SHP77 treated with DMSO at 0.1 percent for 48 hours (cell line): ENCODE measurements at places on chromosomes 6 and 20.

DNA sequence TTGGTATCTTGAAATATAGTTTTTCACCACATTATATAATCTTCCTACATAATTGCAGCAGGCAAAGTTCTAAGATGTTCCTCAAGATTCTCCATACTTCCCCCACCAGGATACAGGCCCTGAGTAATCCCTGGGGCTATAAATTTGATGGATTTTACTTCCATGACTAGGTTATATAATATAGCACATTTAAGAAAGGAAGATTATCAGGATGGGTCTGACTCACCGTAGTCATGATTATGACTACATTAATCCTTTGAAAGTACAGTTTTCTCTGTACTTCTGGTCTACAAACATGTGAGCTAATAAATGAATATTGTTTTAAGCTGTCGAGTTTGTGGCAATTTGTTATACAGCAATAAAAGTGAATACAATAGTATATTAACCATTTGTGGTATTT, 122.5 kb downstream of the MACROD2 start:
- no peak for DNase-seq

- DNase-seq: peak; percentile 56
Measured at GRCh38 chr20:49216991-49217578, 2.1 kb upstream of the DDX27 start.

DNA sequence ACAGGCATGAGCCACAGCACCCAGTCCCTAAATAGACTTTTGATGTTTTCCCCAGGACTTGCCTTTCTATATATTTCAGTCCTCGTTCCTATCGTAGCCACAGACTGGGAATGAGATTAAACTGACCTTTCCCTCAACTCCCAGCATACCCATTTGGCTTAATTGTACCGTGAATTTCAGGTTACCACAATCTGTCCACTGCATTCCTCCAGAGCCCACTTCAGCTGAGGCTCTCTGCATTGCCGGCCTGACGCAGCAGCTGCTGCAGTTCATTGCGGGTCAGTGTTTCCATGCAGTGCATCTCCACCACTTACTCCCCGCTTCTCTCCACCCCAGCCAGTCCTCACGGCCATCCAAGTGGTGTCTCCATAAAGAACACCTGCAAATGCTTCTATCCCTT, 103.1 kb upstream of the RIN2 start:
- no peak for DNase-seq

DNA sequence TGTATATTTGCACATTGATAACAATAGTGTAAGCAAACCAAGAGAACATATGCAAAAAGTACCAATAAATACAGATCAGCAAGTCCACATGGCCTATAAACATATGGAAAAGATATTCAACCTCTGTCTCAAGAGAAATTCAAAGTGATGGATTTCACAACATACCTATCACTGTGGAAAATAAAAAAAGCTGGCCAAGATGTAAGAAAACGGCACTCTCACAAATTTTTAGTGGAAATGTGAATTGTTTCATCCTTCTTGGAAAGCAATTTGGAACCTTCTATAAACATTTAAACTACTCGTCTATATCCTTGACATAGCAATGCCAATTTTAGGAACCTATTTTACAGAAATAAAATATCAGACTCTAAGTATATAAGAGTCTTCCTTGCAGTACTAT, 559.8 kb downstream of the QKI start:
- no peak for DNase-seq

DNA sequence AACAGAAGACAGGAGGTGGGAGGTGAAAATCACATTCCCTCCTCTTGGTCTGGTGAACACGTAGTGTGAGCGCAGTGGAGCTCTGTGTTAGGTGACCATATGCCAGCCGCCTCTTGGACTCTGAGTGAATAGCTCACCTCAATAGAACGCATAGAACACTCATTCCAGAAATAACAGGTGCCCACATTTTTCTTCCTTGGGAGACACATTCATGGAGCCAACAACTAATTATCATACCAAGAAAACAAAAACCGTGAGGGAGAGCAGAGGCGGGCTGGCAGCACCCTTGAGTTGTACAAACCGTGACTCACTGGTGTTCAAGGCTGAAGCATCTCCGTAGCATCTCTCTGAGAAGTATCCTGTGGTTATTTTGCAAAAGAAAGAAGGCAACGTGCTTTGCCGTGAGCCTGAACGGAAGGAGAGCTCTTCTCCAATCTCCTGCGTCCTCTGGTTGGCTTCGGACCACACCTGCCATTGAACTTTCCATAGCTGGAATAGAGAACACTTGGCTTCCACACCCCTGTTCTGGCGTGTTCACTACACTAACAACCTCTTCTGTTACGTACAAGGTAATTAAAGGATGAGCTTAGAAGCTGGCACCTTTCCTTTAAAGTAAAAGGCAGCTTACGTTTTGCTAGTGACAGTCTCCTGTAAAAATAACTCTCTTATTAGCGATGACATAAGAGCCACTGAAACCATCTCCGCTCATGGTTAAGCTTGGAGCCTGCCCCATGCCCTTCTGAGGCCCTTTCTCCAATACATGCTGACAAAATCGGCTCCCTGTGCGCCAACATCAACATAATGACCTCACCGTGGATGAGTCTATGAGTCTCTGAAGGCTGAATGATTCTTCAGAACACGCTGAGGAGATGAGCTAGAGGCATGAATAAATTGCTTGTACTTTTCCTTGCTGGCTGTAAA, 30.2 kb upstream of the SGK1 start:
- no peak for DNase-seq

DNA sequence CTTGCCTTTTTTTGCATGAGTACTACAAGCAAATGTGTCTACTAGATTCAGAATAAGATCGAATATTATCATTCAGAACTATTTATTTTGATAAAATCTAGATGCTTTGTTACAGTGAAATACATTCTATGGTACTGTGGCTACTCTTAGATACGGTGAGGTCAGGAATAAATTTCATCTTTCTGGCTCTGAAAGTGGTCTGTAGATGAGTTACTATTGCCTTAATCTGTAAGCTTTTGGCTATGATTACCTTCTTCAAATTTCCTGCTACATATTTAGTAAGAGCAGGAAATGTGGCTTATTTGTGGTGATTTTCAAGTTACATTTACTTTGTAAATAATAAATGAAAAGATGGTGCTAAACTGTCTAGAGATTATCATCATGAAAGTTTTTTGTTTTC, 50.0 kb downstream of the SCAF8 start:
- DNase-seq: no peak

DNA sequence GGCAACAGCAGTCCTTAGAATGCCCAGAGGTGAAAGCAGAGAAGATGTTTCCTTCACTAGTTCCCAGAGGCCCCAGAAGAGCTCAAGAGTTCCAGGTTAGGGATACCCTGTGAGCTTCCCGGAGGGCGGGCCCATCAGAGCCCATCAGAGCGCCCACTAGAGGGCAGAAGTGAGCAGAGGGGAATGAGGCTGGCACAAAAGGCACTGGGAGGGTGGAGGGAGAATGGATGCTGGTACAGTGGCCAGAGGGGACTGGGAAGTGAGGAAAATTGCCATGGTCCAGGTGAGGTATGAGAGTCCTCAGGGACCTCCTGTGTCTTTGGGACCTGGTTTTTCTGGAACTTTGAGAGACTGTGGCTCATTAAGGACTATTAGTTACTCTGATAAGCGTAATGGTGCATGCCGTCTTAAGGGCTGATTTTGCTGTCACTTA, 57.3 kb downstream of the LINC00237 start:
- DNase-seq: no peak
